ENCODE measurements at places on chromosomes 1 and 21.

DNA sequence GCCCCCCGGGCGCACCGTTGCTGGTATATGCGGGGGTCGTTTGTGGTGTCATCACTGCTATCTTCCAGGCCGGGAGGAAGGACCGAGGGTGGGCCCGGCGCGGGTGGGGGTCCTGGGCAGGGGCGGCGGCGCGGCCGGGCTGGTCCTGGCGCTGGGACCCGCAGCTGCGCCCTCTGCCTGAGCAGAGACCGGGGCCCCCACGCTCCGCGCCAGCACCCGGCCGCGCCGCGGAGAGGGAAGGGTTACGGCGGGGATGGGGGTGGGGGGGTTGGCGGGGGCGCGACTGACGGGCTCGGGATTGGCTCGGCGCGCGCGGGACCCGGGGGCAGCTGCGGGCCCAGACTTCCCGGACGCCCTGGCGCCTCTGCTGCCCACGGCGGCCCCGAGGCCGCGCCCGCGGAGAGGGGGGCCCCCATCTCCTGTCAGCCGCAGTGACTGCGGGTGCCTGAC lies 13.8 kb upstream of the SAMD11 start:
- DNase-seq = no peak

GRCh38 chr21:22352088-22352487 lies 1353.9 kb downstream of the NCAM2 start:
- peak; percentile 40 for DNase-seq

- peak; percentile 77 for DNase-seq
These were observed 80.4 kb upstream of the AK4 start for GRCh38 chr1:65067491-65068201.

DNA sequence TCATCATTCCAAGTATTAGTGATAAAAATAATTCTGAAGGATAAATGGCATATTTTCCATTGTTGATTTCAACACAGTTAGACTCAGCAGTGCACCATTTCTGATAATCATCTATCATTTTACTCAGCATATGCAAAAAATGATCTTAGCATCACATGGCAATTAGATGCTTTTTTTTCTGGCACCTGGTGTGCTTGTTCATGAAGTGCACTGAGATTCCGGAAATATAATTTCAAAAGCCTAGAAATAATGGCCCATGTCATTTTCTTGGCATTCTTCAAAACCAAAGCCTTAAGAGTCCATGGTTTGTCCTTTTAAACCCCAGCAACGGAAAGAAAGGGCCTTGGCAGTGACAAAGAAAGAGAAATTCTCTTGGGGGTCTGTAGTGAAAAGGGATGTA lies 278.8 kb downstream of the KIF26B start:
- DNase-seq = no peak

DNA sequence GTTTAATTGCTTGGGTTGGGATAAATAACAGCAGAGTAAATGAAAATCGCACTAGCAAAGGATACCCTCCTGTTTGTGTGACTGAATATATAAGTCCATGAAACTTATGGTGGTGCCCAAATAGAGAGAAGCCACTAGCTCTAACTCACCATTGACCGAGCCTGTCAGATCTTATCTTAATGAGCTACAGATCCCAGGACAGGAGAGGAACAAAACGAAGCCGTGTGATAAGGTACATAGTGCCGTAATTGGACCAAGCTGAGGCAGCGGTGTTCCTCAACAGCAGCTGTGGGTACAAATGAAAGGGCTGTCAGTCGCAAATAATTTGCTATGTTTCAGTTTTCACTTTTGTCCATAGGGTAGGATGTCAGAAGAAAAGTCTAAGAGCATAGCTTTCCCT lies 276.1 kb downstream of the PTBP2 start:
- DNase-seq = no peak

GRCh38 chr1:214579183-214579582 lies 23.8 kb upstream of the CENPF start:
- no peak for DNase-seq

- no peak for DNase-seq
These were observed 51.3 kb downstream of the KCND3 start for GRCh38 chr1:111938123-111938522.

- no peak for DNase-seq
These were observed 448 bp downstream of the AURKAIP1 start for GRCh38 chr1:1374589-1374928.

DNA sequence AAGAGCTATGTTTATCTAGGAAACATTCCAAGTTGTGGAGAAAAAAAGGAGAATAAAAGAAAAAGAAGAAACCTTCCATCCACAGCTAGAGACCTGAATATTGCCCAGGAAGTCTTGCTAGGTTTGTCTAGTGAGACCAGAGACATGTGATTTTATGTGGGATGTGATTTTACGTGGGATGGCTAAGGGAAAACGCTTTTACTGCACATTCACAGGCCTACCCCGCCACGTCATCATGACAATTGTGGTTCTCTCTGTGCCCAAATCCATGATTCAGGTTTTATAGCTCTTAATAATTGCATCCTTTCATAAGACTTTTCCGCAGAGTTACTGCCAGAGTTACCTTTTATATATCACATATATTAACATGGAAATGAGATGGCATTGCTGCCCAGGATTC lies 86.4 kb upstream of the SSX2IP start:
- peak; percentile 39 for DNase-seq

- peak; percentile 44 for DNase-seq
These were observed 922 bp downstream of the CPT2 start for GRCh38 chr1:53197291-53198200.

GRCh38 chr1:232880354-232880753 lies 70.1 kb upstream of the NTPCR start:
- peak; percentile 24 for DNase-seq

DNA sequence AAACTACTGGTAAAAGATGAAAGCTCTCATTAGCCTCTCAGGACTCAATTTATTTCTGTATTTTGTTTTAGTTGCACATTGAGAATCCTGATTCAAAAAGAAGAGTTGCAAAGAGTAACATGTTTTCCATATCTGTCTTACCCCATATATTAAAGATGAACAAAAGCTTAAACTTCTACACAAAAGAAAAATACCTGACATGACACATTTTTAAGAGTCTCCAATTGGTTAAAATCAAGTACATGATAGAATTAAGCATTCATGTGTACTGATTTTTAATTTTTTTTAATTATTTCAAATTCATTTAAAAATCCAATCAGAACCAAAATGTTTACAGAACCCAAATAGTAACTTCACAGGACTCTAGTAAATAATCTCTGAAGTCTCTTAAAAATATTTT lies 72.0 kb downstream of the FOXJ3 start:
- DNase-seq = no peak

GRCh38 chr1:50969611-50970508 lies at the start of gene CDKN2C:
Gene CDKN2C (plus strand): TSS chr1:50970245. CDS start chr1:50970369, 124 bp downstream.
- peak; percentile 96 for DNase-seq
